ENCODE measurements at places on chromosomes 5 and 9.

- DNase-seq, result no peak
Measured at GRCh38 chr9:16619914-16620520, 250.5 kb downstream of the BNC2 start.

GRCh38 chr5:78553580-78554353 is 94.8 kb downstream of the LHFPL2 start:
- DNase-seq, result no peak

DNA sequence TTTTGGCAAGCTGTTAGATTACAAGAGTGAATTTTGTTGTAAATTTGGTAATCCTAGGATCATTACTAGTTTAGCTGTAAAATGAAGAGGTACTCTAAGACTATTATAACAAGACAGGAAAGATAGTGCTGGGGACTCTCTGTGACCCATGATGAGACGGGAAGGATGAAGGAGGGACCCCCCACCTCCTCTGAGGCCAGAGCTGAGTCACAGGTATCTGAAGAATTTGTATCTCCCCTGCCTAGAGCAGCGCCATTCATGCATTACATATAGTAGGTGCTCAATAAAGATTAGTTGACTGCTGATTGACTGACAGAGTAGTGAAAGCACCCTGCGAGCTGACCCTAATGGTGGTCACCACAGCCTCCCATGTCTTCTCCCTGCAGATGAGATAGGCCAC is 202.8 kb downstream of the SNX18 start:
- no peak for DNase-seq

DNA sequence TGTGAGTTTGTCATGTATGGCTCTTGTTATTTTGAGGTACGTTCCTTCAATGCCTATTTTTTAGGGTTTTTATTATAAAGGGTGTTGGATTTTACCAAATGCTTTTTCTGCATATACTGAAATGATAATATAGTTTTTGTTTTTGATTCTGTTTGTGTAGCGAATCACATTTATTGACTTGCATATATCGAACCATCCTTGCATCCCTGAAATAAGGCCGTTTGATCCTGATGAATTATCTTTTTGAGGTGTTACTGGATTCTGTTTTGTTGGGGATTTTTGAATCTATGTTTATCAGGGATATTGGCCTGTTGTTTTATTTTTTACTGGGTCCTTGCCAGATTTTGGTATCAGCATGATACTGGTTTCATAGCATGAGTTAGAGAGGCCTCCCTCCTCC is 25.9 kb downstream of the SELENOP start:
- DNase-seq, result no peak

DNA sequence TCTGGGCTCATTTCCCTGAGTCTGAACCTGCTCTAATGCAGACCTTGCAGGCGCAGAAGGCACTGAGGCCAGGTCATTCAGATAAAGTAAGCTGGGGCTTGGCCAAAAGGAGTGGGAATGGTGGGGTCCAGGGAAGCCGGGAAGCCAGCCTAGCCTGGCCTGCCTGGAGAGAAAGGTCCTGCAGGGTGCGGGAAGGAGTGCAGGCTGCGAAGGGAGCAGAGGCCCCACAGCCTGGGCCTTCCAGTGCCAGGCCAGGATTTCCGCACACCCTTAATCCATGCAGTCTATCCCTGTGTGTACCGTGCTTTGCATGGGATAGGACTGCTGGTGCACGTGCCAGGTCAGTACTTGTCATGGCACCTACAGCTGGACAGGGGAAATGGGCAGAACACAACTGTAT is 3.6 kb upstream of the STING1 start:
- DNase-seq, result no peak

- DNase-seq, result peak; percentile 36
Measured at GRCh38 chr5:96868603-96869371, 7.5 kb upstream of the ERAP2 start.

DNA sequence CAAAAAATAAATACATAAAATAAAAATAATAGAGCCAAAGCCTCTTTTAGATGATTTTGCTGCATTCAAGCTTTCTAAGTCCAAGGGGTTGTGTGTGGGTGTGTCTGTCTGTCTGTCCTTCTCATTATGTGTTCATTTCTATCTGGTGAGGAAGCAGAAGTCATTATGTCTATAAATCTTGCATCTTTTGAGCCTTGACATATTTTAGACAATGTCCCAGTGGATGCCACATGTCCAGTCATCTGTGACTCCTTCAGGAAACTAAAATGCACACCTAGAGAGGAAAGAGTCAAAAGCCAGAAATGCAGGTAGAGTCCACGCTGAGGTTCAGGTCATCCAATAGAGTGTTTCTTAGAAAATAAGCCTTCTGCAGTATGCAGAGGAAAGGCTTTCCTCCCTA is 80.9 kb downstream of the GALNT10 start:
- no peak for DNase-seq

- no peak for DNase-seq
Measured at GRCh38 chr5:145912019-145912418, 24.4 kb upstream of the SH3RF2 start.

- no peak for DNase-seq
Measured at GRCh38 chr5:31355337-31355736, 161.9 kb downstream of the CDH6 start.

DNA sequence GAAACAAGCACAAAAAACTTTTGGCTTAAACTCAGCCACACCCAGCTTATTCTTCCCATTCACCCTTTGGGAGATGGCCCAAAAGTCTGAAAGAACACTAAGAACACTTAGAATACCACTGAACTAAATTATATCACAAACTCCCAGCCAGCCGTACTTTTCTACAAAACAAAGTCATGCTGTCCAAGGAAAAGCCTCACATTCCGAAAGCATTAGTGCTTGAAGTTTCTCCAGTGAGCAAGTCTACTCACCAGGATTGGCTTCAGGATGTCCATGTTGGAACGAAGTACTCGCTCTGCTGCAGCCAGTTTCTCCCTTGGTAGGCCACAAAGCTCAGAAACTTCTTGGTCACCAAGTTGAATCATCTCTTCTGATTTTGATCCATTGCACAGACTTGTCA is 69.7 kb downstream of the ABCA1 start:
- DNase-seq, result no peak

DNA sequence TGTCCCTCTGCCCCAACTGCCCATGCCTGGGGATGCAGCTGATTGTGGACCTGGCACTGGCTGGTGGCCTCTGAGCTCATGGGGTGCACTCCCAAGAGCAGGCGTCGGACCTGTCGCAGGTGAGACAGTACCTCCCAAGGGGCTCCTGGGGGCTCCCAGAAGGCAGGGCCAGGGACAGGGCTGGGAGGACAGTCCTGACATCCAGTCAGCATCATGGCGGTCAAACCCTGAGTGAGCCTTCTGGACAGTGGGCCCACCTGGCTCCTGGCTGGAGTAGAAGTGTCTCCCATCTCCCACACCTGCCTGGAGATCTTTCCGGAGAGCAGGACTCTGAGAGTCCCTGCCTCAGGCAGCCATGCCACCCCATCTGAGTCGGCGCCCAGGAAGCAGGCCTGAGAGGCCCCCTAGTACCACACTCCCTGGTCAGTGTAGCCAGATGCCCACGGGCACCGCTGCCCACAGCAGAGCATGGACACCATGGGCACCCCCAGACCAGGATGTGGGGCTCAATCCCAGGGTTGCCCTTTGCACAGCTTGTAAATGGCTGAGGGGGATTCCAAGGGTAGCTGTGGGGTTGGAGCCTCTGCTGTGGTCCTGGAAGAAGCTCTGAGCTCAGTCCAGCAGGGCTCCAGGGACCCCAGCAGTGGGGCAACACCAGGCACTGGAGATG is 6.6 kb downstream of the LCN9 start:
- no peak for DNase-seq

GRCh38 chr5:8471581-8471980 is 602.6 kb downstream of the MTRR start:
- DNase-seq, result no peak

DNA sequence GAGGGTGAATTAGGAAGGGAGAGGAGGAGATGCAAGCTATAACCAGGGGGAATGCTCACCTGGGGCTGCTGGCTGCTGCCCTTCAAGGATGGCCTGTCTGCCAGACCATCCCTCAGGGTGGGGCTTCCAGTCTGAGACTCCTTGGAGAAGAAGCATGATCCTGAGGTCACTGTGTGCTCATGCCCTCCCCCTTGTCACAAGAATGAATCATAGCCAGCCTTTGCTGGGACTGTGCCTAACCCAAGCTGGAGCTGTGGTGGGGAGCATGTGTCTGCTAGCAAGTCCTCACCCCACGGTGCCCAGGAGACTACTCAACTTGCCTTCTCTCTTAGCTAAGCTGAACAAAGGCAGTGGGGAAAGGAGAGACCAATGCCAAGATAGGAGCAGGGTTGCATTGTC is 463.6 kb downstream of the SPOCK1 start:
- DNase-seq, result no peak

DNA sequence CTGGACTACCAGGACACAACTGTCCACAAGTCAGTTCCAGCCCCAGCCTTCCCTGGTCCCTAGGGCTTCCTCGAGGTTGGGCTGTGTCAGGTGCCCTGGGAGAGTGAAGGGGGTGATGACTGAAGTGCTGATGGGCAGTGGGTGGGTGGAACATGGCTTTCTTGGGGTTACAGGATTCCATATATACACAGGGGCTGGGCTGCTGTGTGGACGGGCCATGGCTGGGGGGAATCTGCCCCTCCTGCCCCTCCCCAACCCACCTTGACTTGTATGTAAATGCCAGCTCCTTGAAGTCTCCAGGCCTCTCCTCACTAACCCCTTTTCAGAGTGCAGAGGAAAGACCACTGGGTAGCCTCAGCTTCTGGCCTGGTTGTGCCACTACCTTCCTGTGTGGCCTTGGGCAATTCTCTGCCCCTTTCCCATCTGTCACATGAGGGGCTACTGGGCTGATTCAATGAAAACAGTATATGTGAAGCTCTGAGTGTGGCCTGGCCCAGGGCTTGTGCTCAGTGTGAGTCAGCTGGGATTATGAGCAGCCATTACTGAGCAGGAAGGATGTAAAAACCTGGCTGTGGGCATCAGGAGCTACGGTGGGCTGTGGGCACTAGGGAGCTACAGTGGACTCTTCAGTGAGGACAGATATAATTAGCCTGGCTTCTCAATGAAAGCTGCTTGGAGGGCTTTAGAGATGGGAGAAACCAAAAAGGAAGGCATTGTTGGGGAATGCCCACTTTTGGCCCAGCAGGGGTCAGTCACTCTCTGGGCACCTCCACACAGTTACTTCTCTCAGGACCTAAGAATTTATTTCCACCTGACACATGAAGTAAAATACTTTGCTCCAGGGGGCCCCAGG is 23.3 kb downstream of the PITX1 start:
- no peak for DNase-seq

DNA sequence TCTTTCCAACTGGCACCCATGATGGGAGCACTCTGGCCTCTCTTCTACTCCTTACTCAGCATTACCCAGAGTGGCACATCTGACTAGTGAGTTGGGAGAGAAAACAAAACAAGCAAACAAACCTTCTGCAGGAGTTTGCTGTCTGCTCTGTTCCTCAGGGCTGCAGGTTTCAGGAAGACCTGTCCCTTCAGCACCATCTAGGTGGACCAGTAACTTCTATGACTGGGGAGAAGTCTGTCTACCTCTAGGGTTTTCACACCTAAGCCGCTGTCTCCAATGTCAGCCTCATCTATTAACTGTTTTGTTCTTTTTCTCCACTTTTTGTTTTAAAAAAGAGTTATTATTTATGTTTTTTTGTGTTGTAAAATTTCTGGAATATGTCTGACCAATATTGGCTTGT is 58.7 kb downstream of the RAB3C start:
- DNase-seq, result no peak

GRCh38 chr5:179534431-179534830 is 15.9 kb upstream of the RUFY1 start:
- no peak for DNase-seq

GRCh38 chr5:51696122-51696521 is 312.9 kb downstream of the ISL1 start:
- DNase-seq, result no peak

DNA sequence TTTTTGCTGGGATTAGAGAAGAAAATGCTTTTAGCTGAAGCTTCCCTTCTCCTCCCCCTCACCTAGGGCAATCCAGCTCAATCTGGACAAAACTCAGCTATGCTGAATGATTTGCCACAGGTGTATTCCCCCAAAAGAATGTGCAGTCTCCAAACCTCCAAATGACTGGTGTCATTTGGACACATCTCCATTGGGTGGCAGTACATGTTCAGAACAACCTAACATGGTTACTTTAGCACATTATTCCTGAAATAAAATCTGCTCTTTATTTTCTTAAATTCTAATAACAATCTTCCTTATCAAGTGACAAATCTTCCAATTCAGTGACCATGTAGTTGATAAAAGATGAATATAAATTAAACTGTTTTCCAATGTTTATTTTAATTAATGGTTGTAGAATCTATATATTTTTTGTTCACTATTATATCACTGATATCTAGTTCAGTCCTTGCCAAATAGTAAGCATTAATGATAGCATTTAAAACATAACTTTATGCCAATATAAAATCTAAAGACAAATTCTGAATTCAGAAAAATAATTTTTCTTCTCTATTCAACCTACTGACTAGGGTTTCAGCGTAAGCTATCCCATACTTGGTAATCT is 61.3 kb upstream of the MOCS2 start:
- no peak for DNase-seq

DNA sequence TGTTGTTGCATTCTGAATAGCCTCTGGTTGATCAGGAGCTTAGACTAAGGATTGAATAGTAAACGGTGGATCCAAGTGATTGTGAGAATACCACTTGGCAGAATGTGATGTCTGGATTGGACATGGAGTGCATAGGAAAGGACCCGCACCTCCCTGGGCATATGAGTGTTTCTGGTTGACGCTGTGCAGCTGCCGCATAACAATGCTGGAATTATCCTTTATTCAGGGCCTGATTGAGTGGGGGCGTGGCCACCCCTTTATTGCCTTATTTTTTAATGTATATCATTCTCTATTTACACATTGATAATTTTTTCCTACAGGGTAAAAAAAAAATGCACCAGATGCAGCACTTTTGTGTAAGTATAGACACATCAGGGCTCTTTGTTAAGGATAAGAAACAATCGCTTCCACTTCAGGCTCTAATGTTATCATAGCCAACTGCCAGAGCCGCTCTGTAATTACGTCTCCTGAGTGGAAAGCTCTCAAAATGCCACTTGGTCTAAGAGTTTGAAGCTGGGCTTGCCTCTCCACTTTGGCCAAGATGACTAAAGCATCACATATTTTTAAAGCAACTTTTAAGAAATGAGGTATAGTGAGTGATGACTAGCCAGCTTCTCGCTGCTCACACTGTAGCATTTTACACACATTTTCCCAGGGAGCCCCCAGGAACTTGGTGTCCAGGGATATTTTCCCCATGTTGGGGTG is 5.7 kb downstream of the FGD3 start:
- no peak for DNase-seq

DNA sequence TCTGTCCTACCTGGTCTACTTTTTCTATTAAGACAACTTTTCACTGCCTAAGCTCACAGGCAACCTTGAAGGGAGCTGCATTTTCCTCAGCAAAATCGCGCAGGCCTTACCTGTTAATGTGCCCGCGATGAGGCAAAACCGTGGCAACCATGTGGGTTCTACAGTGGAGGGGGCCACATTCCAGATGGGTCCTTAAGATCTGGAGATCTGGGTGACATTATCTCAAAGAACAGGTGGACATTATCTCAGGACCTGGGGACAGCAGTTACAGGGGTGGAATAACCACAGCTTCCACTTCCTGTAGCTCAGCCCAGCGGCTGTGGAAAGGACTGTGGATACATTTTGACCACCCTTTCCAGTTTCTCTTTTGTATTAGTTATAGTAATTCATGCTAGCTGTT is 112.8 kb upstream of the PTCH1 start:
- no peak for DNase-seq

GRCh38 chr9:121949364-121949763 is 143.7 kb downstream of the TTLL11 start:
- DNase-seq, result no peak

All from activated CD4-positive, alpha-beta T cell treated with anti-CD3 and anti-CD28 coated beads for 4 hours (primary cell).